Tracheal epithelial cell (primary cell): ENCODE measurements at places on chromosomes 7 and 10. TPM values are rescaled to one million over a fixed set of nuclear protein-coding genes. Genes with fewer than 3 reads are reported as not detected.

Gene TUBB8
- total RNA-seq = not detected in 2 replicates

Gene ABCF2
- 70.1 and 85.5 TPM in 2 replicates for total RNA-seq

Gene SEMA3E
- total RNA-seq = under 0.01 and 0.96 TPM in 2 replicates

Gene POLR2J3
- total RNA-seq = 6.2 and 12.0 TPM in 2 replicates

Gene ADAM8
- 17.5 and 147 TPM in 2 replicates for total RNA-seq

Gene ZCWPW1
- total RNA-seq = 1.4 and 2.8 TPM in 2 replicates

Gene GCC1
- total RNA-seq = 30.6 and 37.5 TPM in 2 replicates

Gene SPDYE16
- not detected in 2 replicates for total RNA-seq

Gene RBP3
- total RNA-seq = not detected in 2 replicates

Gene CYP2E1
- 2.1 and 2.7 TPM in 2 replicates for total RNA-seq

Gene UPK3B
- 0.72 and 1.7 TPM in 2 replicates for total RNA-seq

Gene KDM7A
- 14.1 and 24.1 TPM in 2 replicates for total RNA-seq

Gene ACSM6
- total RNA-seq = not detected in 2 replicates

Gene SAP25
- not detected in 2 replicates for total RNA-seq

Gene EN2
- not detected in 2 replicates for total RNA-seq

Gene OPN1SW
- not detected in 2 replicates for total RNA-seq

Gene RTKN2
- total RNA-seq = 0.43 and 1.9 TPM in 2 replicates

Gene POLR2J
- 17.4 and 21.7 TPM in 2 replicates for total RNA-seq

Gene PTN
- total RNA-seq = 0.21 and 0.24 TPM in 2 replicates

Gene ZNF488
- 0.24 and 1.1 TPM in 2 replicates for total RNA-seq

Gene HPSE2
- total RNA-seq = not detected in 2 replicates

Gene C7orf57
- 0.21 TPM in 1 of 2 replicates, not detected in the other for total RNA-seq

Gene HMX2
- not detected in 2 replicates for total RNA-seq

Gene TECPR1
- total RNA-seq = 6.4 and 17.1 TPM in 2 replicates

Gene PTF1A
- not detected in 2 replicates for total RNA-seq

Gene LBX1
- not detected in 2 replicates for total RNA-seq

Gene MALRD1
- total RNA-seq = not detected in 2 replicates

Gene ANKRD2
- 1.3 and 9.9 TPM in 2 replicates for total RNA-seq

Gene SPDYE2
- total RNA-seq = not detected in 2 replicates
